Activated CD8-positive, alpha-beta T cell treated with anti-CD3 and anti-CD28 coated beads for 36 hours (primary cell): ENCODE measurements at places on chromosomes 4 and X.

- DNase-seq = no peak
Observed at GRCh38 chr4:139660568-139661043, 5.0 kb upstream of the MGST2 start.

GRCh38 chrX:78024349-78025059 is 55.1 kb upstream of the PGAM4 start:
- no peak for DNase-seq

DNA sequence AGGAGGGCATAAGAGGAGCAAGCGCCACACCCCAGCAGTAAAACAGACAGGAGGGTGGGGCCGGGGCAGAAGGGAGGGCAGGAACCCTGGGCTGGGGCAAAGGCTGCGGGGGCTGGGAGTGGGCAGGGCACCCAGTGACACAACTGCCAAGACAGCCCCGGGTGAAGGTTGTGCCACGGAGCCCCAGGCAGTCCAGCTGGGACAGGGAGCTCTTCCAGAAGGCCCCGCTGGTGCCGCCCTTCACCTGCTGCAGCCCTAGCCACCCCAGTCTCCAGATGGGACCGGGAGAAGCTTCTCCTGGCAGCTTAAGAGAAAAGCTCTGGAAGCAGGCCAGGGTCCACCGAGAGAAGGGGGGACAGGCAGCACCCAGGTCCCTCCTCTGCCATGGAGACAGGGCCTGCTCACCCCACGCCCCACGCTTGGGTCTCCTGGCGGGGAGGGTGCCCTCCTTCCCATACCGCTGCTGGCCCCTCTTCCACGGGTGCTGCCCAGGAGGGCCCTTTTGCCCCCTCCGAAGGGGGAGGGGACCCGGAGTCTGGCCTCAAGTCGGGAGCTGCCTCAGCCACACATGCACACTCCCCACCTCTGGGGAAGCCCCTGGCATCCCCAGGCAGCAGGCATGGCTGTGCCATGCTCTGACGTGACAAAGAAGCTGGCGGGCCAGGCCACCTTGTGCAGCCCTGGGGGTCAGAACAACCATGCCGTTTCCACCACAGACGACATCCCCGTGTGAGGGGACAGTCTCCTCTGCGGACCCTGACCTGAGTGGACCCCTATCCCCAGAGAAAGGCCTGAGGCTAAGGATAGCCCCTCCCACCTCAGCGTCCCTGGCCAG is 1.5 kb downstream of the DGKQ start:
- DNase-seq = no peak

- DNase-seq = no peak
Observed at GRCh38 chr4:2269206-2269531, 7.3 kb upstream of the MXD4 start.

- peak; percentile 68 for DNase-seq
Observed at GRCh38 chr4:2462218-2462991, 6.5 kb upstream of the RNF4 start.

GRCh38 chr4:128288689-128289106 is 1.1 kb upstream of the PGRMC2 start:
- DNase-seq = peak; percentile 37

DNA sequence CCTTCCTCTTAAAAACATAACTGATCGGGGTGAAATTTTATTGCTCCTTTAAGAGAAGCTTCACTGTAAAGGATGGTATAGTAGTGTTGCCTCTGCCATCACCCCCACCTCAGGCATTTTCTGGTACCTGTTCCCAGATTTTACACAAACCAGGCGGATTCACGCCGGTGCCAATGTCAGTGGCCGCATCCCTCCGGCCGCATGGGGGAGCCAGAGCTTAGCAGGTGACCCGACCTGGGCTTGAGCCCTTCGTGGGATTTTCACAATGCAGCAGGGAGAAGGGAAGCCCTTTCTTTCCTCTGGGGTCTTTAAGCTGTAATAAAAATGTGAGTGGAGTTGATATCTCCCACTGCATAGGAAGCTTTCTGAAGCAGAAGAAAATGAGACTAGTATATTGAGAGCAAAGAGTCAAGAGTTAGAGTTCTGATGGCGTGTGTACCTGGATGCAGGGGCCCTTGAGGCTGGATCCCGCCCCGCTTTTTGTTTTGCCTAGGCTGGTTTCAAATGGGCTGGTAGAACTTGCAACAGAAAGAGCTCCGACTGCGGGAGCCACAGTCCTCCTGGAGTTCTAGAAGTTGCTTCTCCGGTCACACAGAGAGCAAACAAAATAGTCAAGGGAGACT is 59.4 kb downstream of the POLR2B start:
- DNase-seq = peak; percentile 49

DNA sequence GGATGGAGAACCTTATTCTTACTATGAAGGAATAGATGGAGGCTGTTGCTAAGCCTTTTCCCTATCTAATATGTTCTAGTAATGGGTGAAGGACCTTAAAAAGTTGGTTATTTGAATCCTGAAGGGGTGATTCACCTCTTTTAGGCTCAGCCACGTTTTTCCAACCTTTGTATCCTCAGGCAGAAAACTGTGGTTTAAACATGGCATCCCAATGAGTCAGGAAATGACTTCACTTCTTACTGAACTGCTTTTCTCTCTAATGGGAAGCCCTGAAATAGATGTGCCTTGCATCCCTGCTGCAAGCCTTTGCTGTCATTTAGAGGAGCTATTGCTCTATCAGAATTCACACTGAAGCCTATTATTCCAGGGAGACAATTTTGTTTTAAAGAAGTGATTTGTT is 191.0 kb upstream of the ARX start:
- DNase-seq = no peak

DNA sequence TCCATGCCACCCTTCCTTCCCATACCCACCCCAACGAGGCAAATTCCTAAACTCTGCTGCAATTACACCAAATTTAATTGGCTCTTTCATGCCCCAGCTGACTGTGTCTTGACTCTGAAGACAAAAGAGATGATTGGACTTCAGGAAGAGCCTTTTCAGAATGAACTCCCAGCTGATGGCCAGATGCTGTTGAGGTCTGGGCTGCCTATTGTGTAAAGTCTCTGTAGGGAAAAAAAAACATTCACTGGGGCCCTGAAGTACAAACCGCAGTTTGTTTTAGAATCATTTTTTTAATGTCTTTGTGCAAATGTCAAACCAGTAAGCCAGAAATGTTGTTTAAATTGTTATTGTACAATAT is 174.8 kb downstream of the HHIP start:
- no peak for DNase-seq

DNA sequence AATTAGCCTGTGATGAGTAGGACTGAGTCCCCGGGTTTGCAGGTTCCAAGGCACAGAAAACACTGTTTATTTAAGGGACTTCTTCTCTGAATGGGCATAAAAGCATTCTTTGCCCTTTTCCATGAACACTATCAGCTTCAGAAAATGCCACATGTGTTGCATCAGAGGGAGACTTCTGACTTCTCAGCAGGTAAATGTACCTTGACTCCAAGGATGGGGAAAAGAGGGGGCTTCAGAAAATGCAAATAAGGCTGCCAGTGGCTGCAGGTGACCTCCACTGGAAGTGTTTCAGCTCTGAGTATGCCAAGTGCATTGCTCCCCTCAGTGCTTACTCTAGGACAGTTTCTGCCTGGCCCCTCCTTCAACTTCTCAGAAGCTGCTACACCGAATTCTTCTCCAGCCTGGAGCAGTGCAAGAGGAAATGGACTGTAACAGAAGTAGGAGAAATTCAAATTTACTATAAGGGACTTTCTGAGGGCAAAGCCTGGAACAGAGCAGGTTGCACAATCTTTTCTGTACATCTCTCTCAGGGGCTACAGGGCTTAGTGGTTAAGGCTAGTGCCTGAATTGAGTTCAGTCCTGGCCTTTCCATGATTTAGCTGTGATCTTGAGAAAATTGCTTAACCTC is 233.2 kb downstream of the PTTG2 start:
- no peak for DNase-seq

DNA sequence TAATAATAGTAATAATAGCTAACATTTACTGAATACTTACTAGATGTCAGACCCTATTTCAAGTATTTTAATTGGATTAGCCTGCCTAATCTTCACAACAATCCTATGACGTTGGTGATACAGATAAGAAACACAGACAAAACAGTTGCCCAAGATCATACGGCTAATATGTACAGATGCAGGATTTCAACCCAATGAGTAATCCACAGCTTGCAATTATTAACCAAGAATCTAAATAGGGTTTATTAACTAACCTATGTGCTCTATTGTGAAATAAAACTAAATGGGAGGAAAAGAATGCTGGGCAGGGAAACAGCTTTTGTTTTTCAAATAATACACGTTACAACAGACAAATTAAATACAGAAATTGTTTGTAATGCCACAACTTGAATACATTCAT is 23.4 kb downstream of the FBXO8 start:
- DNase-seq = no peak
